ENCODE measurements at places on chromosomes 4 and X.
A peak's percentile ranks its signal among the peaks of the same experiment; 100 is the strongest.

DNA sequence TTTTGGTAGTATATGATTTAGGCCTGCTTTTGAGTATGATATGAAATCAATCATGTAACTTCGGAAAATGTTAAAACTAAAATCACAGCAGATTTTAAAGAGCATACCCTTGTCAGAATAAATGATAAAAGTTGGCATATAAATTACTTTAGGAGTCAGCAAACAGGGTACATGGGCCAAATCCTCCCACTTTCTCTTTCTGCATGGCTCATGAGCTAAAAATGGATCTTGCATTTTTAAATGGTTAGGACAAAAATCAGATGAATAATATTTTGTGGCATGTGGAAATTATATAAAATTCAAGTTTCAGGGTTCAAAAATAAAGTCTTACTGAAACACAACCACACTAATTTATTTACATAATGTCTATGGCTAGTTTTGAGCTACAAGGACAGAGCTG is 214.9 kb downstream of the GASK1B start:
- no peak for DNase-seq

- no peak for DNase-seq
Measured at GRCh38 chr4:70760662-70761061, 38.9 kb downstream of the RUFY3 start.

GRCh38 chr4:158671665-158671914 is at the start of gene C4orf46:
Gene C4orf46, minus strand, starts transcription at chr4:158671887. Its CDS starts 86 bp downstream, at chr4:158671801.
- no peak for DNase-seq

GRCh38 chrX:7987160-7988012 is 60.2 kb upstream of the PNPLA4 start:
- no peak for DNase-seq

DNA sequence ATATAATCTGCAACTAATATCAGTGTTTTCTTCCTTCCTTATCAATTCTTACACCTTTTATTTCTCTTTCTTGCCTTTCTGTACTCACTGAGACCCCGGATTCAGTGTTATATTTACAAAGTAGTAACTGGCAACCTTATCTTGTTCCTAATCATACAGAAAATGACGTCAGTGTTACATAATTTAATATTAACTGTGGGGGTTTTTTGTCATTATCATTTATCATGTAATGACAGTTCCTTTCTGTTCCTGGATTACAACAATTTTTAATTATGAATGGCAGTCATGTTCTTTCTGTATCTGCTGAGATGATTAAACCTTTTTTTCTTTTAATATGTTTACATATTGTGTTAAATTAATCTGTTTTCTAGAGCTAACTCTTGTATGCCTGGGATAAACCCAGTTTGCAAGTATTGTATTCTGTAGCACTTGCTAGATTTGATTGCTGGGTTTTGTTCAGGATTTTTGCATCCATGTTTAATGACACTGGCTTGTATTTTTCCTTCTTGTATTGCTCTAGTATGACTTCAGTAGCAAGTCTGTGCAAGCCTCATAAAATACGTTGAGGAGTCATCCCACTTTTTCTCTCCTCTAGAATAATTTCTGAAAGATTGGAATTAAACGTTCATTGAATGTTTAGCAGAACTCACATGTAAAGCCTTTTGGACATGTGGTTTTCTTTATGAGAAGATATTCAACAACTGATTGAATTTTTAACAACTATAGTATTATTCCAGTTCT is 10.4 kb upstream of the HSPA4L start:
- no peak for DNase-seq

GRCh38 chrX:40582811-40583210 is 2.0 kb downstream of the ATP6AP2 start:
- no peak for DNase-seq

DNA sequence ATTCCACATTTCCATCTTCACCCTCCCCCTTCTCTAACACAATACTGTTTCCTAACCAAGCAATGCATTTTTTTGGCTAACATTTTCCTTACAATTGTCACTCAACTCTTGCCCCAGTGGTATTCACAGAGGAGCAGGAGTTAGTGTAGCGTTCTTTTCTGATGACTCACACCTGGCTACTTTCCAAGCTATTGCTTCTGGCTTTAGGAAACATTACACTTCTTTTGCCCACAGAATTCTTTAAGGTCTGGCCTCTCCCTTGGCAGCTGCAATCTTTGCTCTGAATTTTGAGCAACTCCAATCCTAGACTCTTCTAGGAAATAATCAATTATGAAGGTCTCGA is 27.5 kb upstream of the PDGFC start:
- DNase-seq = no peak

DNA sequence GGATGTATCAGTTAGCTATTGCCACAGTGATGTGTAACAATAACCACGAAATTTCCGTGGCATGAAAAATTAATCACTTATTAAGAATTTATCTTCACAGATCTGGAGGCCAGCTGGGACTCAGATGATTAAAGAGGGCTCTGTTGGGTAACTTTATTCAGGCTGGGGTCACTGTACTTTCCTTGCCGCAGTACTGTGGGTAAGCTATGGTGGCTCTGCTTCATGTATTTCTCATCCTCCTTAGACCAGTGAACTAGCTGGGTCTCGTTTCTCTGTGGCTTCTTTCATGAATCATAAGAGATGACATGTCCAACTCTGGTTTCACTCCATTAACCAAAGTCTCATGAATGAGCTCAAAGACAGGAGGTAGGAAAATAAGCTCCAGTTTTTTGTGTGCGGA is 13.5 kb downstream of the TEX13B start:
- DNase-seq = no peak

DNA sequence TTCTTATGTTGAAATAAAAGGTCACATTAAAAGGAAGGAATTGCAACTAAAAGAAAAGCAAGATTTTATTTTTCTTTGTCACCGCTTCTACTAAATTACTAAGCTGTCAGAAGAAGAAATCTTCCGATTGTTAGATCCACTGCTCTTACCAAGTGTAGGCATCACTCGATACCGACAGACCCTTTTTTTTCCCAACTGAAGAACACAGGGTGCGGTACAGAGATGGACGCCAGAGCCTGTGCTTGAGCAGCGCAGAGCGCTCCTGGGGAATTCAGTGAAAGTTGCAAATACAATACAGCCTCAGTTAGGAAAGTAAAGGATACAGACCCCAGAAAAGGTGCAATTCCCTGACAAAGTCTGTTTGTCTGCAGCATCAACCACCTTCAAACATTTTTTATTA is 94.9 kb upstream of the WDR17 start:
- no peak for DNase-seq

DNA sequence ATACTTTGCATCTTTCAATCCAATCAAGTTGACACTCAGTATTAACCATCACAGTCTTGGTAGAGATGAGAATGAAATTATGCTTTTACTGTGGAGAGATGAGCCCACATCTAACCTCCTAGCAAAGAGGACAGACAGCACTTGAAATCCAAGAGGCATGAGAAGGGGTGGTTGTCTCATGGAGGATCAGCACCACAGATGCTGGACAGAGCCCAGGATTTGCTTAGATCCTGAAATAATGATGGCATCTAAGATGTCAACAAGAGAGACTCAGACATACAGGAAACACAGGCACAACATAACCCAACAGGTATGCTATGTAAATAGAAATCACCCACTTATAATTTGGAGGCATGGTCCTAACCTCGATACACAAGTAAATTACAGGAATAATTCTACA is 74.3 kb upstream of the VCX2 start:
- DNase-seq = no peak

- no peak for DNase-seq
Measured at GRCh38 chrX:47184486-47184885, 9.1 kb upstream of the UBA1 start.

- DNase-seq = no peak
Measured at GRCh38 chr4:40822420-40823166, 72.8 kb downstream of the NSUN7 start.

DNA sequence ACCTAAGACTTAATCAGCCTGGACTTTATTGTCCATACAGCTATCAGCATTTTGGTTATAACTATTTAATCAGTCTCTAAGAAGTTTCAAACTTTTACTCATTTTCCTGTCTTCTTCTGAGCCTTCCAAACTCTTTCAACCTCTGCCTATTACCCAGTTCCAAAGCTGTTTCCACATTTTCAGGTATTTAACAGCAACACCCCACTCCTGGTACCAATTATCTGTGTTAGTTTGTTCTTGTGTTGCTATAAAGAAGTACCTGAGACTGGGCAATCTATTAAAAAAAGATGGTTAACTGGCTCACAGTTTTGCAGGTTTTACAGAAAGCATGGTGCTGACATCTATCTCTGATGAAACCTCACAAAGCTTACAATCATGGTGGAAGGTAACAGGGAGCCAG is 195.6 kb downstream of the NPNT start:
- no peak for DNase-seq

- no peak for DNase-seq
Measured at GRCh38 chrX:68252664-68253063, 180.6 kb downstream of the OPHN1 start.

DNA sequence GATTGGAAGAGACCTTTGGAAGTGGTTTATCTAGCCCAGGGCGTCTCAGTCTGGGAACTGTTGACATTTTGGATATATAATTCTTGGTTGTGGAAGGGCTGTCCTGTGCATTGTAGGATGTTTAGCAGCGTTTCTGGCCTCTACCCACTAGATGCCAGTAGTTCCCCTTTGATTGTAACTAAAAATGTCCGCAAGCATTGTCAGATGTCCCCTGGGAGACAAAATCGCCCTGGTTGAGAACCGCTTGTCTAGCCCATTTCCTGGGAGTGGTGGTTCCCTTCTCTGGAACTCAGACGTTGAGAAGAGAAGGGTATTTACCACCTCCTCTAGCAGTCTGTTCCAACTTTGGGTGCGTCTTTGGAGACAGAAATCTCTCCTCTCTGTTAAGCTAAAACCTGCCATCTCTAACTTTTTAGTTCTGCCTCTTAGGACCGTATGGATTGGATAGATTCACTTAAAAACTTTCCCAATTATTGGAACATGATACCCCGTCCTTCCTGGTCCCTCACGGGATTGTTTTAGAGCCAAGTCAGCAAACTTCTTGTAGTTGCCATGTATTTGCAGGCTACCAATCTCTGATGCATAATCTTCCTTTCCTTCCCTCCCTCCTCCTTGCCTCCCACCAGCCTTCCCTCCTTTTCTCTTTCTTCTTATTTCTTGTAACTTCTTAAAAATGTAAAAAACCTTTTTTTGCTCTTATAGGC is 13.9 kb downstream of the TMEM165 start:
- no peak for DNase-seq

- DNase-seq = no peak
Measured at GRCh38 chrX:7993873-7994272, 66.7 kb upstream of the PNPLA4 start.

- DNase-seq = no peak
Measured at GRCh38 chrX:148874636-148875246, 374.3 kb downstream of the AFF2 start.

DNA sequence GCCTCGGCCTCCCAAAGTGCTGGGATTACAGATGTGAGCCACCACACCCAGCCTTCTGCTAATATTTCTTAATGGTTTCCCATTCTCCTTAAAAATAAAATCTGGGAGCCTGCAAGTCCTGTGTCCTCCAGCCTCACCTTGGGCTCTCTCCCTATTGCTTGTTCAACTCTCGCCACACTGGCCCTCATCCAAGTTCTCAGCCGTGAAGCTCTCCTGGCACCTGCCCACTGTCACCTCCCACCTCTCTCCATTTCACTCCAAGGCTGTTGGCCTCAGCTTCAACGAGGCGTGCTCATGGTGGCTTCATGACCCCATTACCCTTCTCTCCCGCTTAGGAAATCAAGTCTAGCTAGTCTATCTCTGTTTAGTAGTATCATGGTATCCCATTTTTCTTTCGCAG is 9.5 kb upstream of the ETNPPL start:
- no peak for DNase-seq

DNA sequence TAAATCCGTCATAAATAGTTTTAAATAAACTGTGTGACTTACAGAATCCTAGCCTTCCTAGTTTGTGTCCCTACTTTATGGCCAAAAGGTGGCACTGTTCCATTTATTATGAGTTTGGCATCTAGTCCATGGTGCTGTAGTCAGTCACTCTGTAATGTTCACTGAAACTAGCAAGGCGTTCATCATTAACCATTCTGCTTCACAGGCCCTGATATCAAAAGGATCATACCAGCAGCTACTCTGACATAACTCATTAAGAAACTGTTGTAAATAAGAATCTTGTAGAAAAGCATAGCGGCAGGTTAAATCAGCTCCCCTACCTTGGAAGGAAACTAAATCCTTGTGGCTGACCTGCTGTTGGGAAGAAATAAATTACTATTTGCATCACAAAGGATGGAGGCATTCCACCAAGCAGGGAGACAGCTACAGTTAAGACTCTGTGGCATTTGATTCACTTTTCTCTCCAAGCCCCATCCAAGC is 919.6 kb upstream of the DIAPH2 start:
- DNase-seq = no peak

- DNase-seq = peak; percentile 2
Measured at GRCh38 chr4:92791871-92792440, 488.2 kb downstream of the GRID2 start.

DNA sequence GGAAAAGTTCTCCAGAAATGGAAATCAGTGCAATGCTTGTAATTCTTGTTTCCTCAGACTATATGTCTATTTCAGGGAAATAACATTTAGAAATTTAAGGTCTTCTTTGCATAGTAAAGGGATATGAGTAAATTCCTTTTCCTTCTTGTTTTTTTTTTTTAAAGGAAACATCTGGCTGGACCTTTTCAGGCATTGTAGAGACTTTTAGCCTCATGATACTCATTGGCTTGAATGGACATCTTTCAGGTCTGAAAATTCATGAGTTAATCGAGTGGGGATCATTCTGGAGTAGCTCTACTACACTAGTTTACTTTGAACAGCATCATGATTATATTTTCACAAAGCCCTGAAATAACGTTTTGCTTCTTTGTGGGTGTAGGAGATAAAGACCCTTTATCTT is 88.6 kb upstream of the CBLL2 start:
- DNase-seq = no peak

DNA sequence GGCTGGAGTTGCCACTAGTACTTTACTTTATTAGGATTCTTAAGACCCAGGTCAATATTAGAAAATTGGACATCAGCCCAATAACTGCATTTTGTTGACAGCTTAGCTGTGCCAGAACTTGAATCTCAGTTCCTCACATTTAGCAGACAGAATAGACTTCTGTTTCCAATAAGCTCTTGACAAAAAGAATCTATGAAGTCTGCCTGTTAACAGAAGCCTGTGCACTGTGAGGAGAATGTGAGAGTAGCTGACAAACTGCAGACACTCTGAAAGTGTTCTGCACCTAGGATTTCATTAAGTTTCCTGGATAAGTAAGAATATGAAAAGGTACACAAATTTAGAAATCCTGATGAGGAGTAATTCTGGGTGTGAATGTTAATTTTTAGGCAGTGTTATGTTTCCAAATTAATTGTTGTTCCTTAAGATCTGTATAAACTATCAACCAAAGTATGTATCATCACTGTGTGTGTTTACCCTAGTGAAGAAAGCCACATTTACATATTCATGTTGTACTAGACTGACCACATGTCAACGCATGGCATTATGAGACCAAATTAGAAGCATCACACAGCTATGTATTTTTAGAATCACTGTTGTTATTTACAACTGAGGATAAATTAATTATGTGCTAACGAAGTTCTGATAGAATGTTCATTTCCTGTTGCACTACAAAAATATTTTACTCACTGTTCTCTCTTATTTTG is 756.4 kb upstream of the IGFBP7 start:
- DNase-seq = no peak

All from NCI-H1092 (cell line).